Heart left ventricle (tissue), 16 donors: ENCODE measurements at places on chromosomes 4 and X. TPM values are rescaled to one million over a fixed set of nuclear protein-coding genes. Genes with fewer than 3 reads are reported as not detected.

Gene LONRF3
- polyA plus RNA-seq: 1.4 TPM

- DNase-seq: no peak
Measured at GRCh38 chr4:142088906-142089305, 452.5 kb downstream of the IL15 start.

GRCh38 chr4:125728568-125728967 lies 413.8 kb downstream of the FAT4 start:
- no peak for DNase-seq

- DNase-seq: no peak
Measured at GRCh38 chrX:48626401-48627298, 29.4 kb downstream of the WDR13 start.

DNA sequence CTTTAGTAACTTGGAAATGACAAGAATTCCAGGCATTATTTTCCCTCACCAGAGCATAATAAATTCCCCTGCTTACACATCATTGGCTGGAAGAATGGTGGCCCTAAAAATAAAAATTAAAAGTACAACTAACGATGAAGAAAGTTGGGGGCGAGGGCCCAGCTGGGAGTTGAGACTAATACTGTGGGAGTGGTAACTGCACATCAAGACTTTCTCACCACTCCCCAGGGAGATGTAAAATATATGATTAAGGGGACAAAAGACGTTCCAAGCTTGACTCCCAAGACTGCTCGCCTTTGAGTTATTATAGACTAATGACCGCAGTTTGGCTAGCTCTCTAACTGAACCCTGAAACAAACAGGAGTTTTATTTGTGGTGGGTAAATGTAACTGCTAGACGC lies 30.0 kb downstream of the SMIM31 start:
- no peak for DNase-seq

DNA sequence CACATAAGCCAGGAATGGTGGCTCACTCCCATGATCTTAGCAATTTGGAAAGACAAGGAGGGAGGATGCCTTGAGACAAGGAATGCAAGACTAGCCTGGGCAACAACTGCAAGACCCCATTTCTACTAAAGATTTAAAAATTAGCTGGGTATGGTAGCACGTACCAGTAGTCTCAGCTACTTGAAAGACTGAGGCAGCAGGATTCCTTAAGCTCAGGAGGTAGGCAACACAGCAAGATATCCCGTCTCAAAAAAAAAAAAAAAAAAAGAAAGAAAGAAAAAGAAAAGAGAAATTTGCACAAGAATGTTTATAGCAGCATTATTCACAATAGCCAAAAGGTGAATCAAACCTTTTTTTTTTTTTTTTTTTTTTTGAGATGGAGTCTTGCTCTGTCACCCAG lies 29.7 kb downstream of the PDS5A start:
- no peak for DNase-seq

GRCh38 chr4:184533908-184534307 lies 59.6 kb upstream of the IRF2 start:
- DNase-seq: no peak
